SJCRH30 (cell line): ENCODE measurements at places on chromosomes 13 and 19.

DNA sequence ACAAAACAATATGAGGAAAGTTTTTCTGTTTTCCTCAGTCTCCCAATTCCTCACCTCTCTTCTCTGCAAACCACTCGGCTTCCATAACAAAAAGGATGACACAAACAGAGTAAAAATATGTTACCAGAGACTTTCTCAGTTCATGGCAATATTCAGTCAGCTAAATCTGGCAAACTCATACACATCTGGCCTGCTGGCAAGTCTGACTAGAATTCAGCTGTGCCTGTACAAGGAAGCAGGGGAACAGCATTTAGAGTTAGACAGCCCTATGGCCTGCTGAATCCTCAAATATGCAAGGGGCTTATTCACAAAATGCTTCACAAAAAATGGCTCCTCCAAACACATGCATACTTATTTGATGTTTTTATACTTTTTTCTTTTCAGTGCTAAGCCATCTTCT, 227.8 kb downstream of the ENOX1 start:
- no peaks in the 10 kb centered on the region for H3K36me3 ChIP-seq
- no peak overlapping the region for H3K27ac ChIP-seq
- no peak overlapping the region for H3K4me3 ChIP-seq
- H3K4me1 ChIP-seq: 0 out of 2 replicates have a peak, but pooled peaks cover 8% of the 10 kb centered on the region
- no peak for DNase-seq

DNA sequence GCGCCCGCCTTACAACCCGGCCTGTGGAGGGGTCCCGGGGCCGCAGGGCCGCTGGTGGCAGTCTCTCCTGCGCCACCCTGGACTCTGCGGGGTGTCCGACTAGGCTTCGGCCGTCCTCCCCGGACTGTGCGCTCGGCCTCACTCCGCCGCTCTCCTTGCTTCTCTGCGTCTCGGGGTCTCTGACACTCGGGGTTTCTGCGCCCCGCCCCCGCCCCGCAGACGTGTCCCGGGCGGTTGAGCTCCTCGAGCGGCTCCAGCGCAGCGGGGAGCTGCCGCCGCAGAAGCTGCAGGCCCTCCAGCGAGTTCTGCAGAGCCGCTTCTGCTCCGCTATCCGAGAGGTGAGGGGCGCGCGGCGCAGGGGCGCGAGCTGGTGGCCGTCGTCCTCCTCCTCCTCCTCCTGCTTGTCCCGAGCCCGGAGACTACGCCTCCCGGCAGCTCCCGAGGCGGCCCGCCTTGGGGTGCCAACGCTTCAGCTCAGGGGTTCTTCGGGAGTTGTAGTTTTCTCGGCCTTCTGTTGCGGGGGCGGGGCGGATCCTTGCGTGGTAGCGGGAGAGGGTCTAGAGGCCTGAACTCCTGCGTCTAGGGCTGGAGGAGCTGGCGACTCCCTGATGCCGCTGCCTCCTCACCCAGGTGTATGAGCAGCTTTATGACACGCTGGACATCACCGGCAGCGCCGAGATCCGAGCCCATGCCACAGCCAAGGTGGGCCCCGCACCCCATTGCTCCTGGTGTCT, 627 bp downstream of the LIN7B start:
- H3K27ac ChIP-seq: peak overlapping the region; percentile 56; the same call in 1 of the 2 replicates
- H3K4me3 ChIP-seq: peak overlapping the region; percentile 68
- H3K27me3 ChIP-seq: no peaks in the 10 kb centered on the region
- DNase-seq: peak; percentile 81
- H3K4me1 ChIP-seq: peaks cover 4% of the 10 kb centered on the region; the same call in 1 of the 2 replicates

- peaks cover 7% of the 10 kb centered on the region for H3K27me3 ChIP-seq
- no peaks in the 10 kb centered on the region; the same call in 1 of the 2 replicates for H3K4me1 ChIP-seq
- no peak within 1 kb of the TSS for H3K27ac ChIP-seq
- H3K36me3 ChIP-seq: no peaks in the 10 kb centered on the region
- H3K4me3 ChIP-seq: no peak within 1 kb of the TSS
Observed at GRCh38 chr19:54473071-54473891, at the start of gene CDC42EP5. CDC42EP5 (minus strand) TSS chr19:54473296; CDS start chr19:54465547, 7,749 bp downstream.

GRCh38 chr19:2149980-2150793, 1.2 kb downstream of the AP3D1 start:
- H3K36me3 ChIP-seq: peaks cover 6% of the 10 kb centered on the region; the same call in 1 of the 2 replicates
- no peak for DNase-seq
- H3K4me3 ChIP-seq: peak overlapping the region; percentile 99
- H3K27ac ChIP-seq: peak overlapping the region; percentile 64
- H3K4me1 ChIP-seq: peaks cover 7% of the 10 kb centered on the region; the same call in 1 of the 2 replicates

GRCh38 chr13:47813718-47814117, 187.4 kb downstream of the SUCLA2 start:
- H3K4me1 ChIP-seq: 0 out of 2 replicates have a peak, but pooled peaks cover 3% of the 10 kb centered on the region
- no peak for DNase-seq
- no peaks in the 10 kb centered on the region for H3K36me3 ChIP-seq
- no peaks in the 10 kb centered on the region for H3K27me3 ChIP-seq

DNA sequence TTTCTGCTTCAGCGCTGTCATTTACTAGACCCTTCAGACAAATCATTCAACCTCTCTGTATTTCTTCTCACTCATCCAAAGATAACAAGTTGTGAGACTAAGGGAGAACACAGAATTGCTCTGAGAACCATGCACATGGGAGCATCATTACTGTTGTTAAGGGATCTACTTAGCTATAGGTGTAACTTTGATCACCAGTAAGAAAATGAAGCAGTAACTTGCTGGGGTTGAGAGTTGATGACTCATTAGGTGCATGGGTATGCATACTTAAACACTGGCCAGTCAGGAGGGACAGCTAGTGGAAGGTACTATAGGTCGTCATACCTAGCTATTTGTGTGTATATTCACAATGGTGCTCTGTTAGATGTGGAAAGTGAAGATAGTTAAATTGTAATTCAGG, 61.5 kb downstream of the B3GLCT start:
- no peak overlapping the region for H3K4me3 ChIP-seq
- H3K27ac ChIP-seq: no peak overlapping the region
- H3K36me3 ChIP-seq: no peaks in the 10 kb centered on the region; the same call in 1 of the 2 replicates
- H3K27me3 ChIP-seq: no peaks in the 10 kb centered on the region
- DNase-seq: no peak
- no peaks in the 10 kb centered on the region for H3K4me1 ChIP-seq

DNA sequence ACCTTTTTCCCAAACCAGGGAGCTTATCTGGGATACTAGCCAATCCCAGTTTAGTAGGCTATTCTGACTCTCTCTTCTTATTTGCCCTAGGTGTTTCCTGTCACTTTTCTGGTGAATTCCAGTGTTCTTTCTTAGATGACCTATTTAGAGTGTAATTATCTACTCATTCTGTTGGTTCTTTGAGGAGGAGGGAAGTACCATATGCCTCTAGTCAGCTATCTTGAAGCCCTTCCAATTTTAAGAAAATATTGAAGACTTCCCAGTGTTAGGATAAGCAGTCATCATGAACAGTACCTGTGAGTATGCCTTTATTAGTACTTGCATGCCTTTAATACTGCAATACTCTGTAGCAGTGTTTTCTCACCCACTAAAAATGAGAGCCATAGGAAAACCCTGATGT, 724.3 kb upstream of the SLITRK1 start:
- H3K4me3 ChIP-seq: no peak overlapping the region
- H3K4me1 ChIP-seq: no peaks in the 10 kb centered on the region
- H3K27ac ChIP-seq: no peak overlapping the region
- H3K36me3 ChIP-seq: no peaks in the 10 kb centered on the region

DNA sequence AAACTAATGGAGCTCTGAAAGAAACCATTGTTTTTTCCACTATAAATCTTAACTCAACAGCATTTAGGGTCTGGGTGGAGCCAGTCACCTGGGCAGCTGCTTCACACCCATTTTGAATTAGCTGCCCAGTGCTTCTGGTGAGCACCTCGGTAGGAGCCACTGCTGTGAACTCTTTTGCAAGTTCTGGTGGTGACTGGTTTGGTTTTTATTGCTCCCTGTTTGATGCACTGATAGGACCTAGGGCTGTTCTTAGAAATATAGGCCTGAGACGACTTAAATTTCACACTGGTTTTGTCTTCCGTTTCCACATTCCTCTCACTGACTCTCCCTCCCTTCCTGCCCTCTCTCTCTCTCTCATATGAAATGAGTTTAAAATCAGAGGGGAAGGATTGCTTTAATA, 103.9 kb downstream of the GGACT start:
- H3K36me3 ChIP-seq: no peaks in the 10 kb centered on the region
- H3K27me3 ChIP-seq: no peaks in the 10 kb centered on the region
- no peak overlapping the region for H3K4me3 ChIP-seq
- no peak for DNase-seq
- 0 out of 2 replicates have a peak, but pooled peaks cover 3% of the 10 kb centered on the region for H3K4me1 ChIP-seq
- H3K27ac ChIP-seq: no peak overlapping the region; the same call in 1 of the 2 replicates

- H3K4me1 ChIP-seq: no peaks in the 10 kb centered on the region
- no peak for DNase-seq
- H3K27ac ChIP-seq: no peak overlapping the region
- no peak overlapping the region for H3K4me3 ChIP-seq
Observed at GRCh38 chr19:54193011-54193410, 1.9 kb downstream of the TSEN34 start.

GRCh38 chr13:54033323-54033861, 1004.8 kb downstream of the OLFM4 start:
- no peaks in the 10 kb centered on the region for H3K4me1 ChIP-seq
- DNase-seq: no peak
- H3K27me3 ChIP-seq: no peaks in the 10 kb centered on the region
- no peak overlapping the region for H3K4me3 ChIP-seq

- no peaks in the 10 kb centered on the region for H3K27me3 ChIP-seq
- H3K27ac ChIP-seq: peak overlapping the region; percentile 93
- H3K4me1 ChIP-seq: peaks cover 11% of the 10 kb centered on the region; the same call in 1 of the 2 replicates
- peak overlapping the region; percentile 75 for H3K4me3 ChIP-seq
- peaks cover 3% of the 10 kb centered on the region; the same call in 1 of the 2 replicates for H3K36me3 ChIP-seq
Observed at GRCh38 chr19:13154911-13155471, 4.8 kb downstream of the IER2 start.

DNA sequence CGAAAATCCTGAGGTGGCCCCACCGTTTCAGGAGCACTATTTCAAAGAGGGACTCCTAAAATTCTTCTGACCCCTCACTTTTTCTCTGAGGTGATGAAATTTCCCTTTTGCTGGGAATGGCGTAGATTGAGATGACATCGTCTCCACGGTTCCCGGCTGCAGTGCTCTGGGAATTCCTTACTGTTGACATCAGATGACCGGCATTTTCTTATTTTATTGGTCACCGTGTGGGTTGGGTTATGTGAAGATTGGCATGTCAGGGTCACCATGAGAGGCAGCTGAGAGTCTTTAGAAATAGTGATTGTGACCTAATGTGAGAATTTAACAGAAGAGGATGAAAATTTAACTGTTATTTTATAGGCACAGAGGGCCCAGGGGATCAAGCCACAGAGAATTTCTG, 356.7 kb downstream of the FGF9 start:
- H3K27me3 ChIP-seq: no peaks in the 10 kb centered on the region
- H3K27ac ChIP-seq: no peak overlapping the region
- DNase-seq: no peak
- H3K4me3 ChIP-seq: no peak overlapping the region
- H3K36me3 ChIP-seq: no peaks in the 10 kb centered on the region

DNA sequence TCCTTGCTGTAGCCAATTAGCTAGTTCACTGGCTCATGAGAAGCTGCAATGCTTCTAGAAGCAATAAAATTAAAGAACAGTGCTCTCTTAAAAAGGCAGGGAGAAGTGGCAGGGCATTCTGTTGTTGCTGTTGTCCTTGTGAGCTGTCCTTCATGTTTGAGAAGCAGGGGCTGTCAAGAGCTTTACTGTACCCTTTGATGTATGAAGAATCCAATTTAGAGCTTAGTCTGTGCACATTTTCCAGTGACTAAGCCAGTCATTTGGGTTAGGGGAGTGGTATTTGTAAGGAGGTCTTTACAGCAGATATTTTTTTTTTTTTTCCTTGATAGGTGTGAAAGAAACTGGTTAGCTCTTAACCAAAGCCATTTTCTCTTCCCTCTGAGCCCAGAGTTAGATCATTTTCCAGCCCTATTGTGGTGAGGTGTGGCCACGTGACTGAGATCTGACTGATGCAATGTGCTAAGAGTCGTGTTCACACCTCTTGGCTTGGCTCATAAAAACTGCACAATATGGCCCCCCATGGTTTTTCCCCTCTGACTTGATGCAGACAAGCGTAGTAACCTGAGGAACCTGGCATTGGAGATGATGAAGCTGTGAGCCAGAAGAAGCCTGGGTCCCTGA, 309.6 kb upstream of the TMTC4 start:
- H3K36me3 ChIP-seq: no peaks in the 10 kb centered on the region
- no peak for DNase-seq
- H3K4me3 ChIP-seq: no peak overlapping the region
- no peaks in the 10 kb centered on the region for H3K4me1 ChIP-seq
- no peak overlapping the region for H3K27ac ChIP-seq
- no peaks in the 10 kb centered on the region for H3K27me3 ChIP-seq

DNA sequence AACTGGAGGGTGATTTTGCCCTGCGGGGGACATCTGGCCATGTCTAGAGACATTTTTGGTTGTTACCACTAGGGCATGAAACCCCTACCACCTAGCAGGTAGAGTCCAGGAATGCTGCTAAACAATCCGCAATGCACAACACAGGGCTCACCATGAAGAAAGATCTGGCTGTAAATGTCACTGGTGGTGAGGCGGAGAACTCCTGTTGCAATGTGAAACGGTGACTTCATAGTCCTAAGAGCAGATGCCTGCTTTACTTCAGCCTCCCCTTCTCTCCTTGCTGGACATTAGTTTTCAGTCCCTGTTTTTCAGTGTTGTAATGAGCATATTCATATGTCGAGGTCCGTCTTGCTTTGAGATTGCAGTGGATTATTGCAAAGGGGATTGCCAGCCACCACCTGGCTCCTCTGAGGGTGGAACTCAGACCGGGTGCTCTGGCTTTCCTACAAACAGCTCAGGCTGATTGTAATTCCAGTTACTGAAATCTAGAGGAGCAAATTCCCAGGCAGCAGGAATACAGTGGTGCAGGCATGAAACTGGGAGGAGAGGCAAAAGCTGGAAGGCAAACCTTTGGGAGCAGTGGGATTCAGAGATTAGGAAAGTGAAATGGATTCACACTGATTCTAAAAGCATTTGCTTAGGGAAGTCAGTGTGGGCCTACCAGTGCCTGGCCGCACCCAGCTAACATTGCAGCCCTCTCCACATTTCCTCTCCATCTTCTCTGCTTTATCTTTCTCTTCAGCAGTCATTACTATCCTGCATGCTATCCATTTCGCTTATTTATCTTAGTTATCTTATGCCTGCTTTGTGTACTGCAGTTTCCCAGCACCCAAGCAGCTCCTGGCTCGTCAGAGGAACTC, 76.1 kb upstream of the PCDH8 start:
- H3K27me3 ChIP-seq: no peaks in the 10 kb centered on the region
- H3K36me3 ChIP-seq: no peaks in the 10 kb centered on the region
- no peak overlapping the region for H3K4me3 ChIP-seq
- peak; percentile 75 for DNase-seq
- H3K27ac ChIP-seq: peak overlapping the region; percentile 99
- H3K4me1 ChIP-seq: peaks cover 67% of the 10 kb centered on the region

- H3K27ac ChIP-seq: no peak overlapping the region
- no peaks in the 10 kb centered on the region for H3K27me3 ChIP-seq
- H3K4me1 ChIP-seq: no peaks in the 10 kb centered on the region
- peaks cover 95% of the 10 kb centered on the region for H3K36me3 ChIP-seq
- H3K4me3 ChIP-seq: no peak overlapping the region
- DNase-seq: no peak
Observed at GRCh38 chr19:21147540-21147939, 5.7 kb downstream of the ZNF431 start.
